ENCODE measurements at places on chromosomes 4 and X.

- DNase-seq = no peak
Observed at GRCh38 chr4:4491396-4491893, 50.4 kb downstream of the STX18 start.

GRCh38 chr4:120105472-120105871, 38.8 kb upstream of the MAD2L1 start:
- no peak for DNase-seq

GRCh38 chrX:72395237-72395636, 89.5 kb upstream of the CITED1 start:
- DNase-seq = no peak

DNA sequence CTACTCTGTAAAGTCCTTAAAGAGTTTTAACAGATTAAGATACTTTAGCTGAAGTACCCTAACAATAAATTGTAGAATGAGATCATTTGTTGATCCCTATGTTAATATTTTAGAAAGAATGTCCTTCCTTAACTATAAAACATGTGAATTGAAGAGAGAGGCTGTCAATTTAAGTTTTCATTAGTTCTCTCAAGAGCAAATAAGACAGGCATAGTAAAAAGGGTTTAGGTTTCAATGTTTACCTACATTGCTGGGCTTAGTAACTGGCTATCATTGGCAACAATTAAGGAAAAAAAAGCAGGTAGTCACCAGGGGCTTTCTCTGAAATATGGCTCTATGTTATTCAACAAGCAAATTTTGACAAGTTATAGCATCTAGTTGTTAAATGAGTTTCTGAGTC, 91.5 kb downstream of the ATRX start:
- DNase-seq = no peak

GRCh38 chr4:182764642-182765041, 152.5 kb downstream of the DCTD start:
- no peak for DNase-seq

- DNase-seq = no peak
Observed at GRCh38 chr4:185849664-185850550, 37.9 kb upstream of the SORBS2 start.

GRCh38 chr4:95155759-95156451, 392.9 kb downstream of the UNC5C start:
- no peak for DNase-seq

DNA sequence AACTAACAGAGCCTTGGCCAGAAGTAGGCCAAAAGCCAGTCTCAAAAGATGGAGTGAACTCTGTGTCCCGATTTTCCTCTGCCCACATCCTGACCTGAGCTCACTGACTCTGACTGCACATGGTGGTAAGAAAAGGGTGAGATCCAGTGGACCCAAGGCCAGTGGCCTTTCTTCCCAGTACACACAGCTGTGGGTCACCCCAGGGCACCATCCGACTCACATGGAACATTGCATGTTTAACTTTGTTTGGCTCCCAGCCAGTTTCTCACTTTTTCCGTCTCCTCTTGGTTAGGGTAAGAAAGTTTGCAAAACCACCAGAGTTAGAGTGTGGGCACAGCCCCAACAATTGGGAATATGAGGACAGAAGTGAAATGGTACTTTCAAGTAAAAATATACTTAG, 69.8 kb downstream of the GAB1 start:
- peak; percentile 17 for DNase-seq

DNA sequence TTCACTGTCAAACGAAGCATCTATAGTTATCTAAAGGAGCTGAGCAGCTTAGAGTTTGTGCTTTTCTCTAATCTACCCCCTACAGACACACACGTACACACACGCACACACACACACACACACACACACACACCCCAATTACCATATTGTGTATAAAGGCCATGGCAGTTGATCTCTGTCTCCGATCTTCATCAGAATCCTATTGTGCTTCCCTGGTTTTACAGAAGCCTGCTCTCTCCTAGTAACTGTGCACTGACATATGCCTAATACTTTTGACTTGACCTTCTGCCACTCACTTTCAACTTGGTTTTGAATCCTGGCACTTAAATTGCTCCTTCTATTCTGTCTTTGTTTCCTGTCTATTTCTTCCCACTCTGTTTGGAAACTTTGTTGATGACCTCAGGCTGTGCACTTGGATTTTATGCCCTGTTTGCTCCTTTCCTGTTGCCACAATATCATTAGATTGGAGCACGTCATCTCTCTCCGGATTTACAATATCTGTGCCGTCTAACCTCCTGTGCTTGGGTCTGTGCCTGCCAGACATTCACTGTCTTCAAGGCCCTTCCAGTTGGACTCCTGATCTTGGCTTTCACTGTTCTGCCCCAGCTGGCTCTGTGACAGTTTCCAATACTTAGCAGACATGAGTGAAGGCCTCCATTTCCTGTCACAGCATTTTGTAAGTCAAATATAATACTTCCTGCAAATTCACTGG, 928.1 kb downstream of the FAT4 start:
- DNase-seq = no peak

GRCh38 chr4:81199831-81200230, 15.2 kb downstream of the PRKG2 start:
- DNase-seq = no peak

- no peak for DNase-seq
Observed at GRCh38 chr4:158523990-158524535, 2.4 kb downstream of the RXFP1 start.

- no peak for DNase-seq
Observed at GRCh38 chr4:151678048-151678872, 82.5 kb downstream of the GATB start.

- DNase-seq = no peak
Observed at GRCh38 chr4:184684491-184685189, 35.1 kb downstream of the PRIMPOL start.

DNA sequence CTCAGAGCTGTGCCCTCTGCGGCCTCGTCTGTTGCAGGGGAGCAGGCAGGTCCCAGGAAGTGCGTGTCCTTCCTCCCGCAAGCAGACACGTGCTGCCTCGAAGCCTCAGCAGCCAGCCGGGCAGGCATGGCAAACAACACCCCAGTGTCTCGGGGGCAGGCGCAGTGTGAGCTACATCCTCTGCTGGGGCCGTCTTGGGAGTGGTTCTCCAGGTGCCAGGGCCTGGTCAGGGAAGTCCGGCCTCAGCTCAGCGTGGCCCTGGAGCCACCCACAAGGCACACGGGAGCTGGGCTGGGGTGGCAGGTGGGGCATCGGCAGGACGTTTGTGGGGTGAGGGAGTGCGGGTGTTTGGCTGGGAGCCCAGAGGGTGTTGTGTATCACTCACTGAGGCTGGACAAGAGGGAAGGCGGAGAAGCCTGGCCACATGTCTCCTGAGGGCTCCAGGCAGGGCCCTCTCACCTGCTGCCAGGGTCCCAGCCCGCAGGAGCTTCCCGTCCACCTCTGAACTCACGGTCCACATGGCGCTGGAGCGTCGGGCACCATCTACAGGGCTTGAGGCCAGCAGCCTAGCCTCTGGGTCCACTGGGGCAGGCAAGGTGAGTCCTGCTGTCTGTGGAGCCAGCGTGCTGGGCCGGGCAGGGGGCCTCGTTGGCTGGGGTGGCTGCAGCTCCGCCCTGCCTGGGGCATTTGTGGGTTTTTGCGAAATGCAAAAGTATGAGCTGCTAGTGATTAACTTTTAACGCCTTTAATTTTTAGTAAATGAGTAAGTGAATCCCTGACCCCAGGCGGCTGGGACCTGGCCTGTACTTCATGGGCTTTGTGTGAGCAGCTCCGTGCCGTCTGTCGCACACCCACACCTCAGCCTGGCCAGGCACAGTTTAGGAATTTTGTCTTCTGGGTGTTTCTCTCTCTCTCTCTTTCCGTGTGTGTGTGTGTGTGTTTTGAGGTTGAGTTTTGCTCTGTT, 17.3 kb upstream of the UVSSA start:
- DNase-seq = no peak

- DNase-seq = no peak
Observed at GRCh38 chr4:124318292-124318691, 394.2 kb downstream of the ANKRD50 start.

DNA sequence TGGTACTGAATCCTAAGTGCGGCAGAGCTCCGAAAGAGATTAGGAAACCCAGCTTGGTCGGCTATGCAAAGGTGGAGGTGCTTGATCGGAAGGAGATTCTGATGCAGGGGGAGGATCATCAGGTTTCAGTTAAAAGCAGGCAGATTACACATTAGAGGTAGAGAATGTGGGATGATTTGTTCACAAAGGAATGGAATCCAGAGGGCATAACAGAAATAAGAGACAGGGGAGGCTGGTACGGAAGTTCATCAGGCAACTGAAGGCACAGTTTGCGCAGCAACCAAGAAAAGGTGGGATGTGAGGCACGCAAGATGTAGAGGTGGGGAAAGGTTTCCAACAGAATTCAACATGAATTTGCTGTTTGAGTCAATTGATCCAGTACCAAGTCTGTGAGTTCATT, 424 bp upstream of the ZNF330 start:
- no peak for DNase-seq

DNA sequence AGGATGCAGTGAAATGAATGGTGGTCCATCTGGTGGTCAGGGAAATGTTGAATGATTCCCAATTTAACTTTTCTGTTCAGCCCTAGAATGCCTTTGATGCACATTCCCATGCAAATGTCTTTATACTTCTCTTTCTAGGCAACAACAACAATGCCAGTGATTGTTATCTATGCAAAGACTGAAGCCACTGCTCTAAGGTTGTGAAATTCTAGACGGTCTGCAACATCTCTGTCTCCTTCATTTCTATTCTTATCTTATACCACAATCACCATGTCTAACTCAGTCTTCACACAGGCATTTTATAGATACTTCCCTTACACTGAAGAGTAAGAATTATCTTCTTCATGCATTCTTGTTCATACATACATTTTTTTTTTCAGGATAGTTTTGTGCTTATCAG, 84.5 kb downstream of the HPGD start:
- DNase-seq = no peak

DNA sequence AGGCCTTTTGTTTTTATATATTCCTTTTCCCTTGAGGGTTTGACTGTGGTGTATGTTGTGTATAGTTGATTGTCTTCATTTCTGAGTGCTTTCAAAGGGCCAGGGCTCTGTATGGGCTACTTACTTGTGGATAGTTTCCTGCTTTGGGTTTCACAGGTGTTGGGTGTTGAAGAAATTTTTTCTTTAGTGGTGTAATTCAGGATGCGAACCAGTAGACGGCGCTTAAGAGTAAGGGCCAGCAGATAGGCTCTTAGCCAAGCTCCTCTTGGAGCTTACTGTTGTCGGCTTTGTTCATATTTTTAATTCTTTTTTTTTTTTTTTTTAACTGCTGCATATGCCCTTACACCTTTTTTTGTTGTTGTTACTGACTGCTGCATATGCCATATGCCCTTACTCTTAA, 276.3 kb upstream of the GALNT7 start:
- DNase-seq = no peak

- DNase-seq = no peak
Observed at GRCh38 chrX:1009771-1010170, 202.7 kb downstream of the CRLF2 start.

GRCh38 chr4:8599657-8600056, 7.1 kb downstream of the CPZ start:
- DNase-seq = no peak

GRCh38 chrX:13144927-13145655, 100.7 kb upstream of the FAM9C start:
- no peak for DNase-seq

DNA sequence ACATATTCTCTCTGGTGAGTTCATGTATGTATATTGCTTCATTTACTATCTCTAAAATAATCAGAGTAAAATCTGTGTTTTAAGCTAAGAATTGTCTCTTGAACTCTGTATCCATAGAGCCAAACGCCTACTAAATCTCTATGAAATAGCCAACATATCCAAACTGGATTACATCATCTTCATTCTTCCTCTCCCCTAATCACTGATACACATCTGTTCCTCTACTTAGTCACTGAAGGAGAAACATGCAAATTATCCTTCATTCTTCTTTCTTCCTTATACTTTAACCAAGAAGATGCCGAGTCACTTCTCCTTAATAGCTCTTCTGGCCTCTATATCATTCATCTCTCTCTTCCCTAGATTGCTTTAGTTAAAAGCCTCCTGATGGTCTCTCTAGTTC, 630.4 kb upstream of the FTHL17 start:
- DNase-seq = no peak

- DNase-seq = no peak
Observed at GRCh38 chr4:156571146-156571545, 400.5 kb downstream of the PDGFC start.

- DNase-seq = no peak
Observed at GRCh38 chrX:14243823-14244222, 214.1 kb upstream of the GEMIN8 start.

- DNase-seq = no peak
Observed at GRCh38 chr4:52933738-52934137, 71.6 kb downstream of the RASL11B start.

DNA sequence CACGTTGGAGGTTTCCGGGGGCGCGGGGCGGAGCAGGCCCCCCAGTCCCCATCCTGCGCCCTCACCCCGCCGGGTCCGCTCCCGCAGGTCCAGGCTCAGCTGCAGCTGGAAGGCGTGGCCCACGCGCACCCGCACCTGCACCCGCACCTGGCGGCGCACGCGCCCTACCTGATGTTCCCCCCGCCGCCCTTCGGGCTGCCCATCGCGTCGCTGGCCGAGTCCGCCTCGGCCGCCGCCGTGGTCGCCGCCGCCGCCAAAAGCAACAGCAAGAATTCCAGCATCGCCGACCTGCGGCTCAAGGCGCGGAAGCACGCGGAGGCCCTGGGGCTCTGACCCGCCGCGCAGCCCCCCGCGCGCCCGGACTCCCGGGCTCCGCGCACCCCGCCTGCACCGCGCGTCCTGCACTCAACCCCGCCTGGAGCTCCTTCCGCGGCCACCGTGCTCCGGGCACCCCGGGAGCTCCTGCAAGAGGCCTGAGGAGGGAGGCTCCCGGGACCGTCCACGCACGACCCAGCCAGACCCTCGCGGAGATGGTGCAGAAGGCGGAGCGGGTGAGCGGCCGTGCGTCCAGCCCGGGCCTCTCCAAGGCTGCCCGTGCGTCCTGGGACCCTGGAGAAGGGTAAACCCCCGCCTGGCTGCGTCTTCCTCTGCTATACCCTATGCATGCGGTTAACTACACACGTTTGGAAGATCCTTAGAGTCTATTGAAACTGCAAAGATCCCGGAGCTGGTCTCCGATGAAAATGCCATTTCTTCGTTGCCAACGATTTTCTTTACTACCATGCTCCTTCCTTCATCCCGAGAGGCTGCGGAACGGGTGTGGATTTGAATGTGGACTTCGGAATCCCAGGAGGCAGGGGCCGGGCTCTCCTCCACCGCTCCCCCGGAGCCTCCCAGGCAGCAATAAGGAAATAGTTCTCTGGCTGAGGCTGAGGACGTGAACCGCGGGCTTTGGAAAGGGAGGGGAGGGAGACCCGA, 14.0 kb downstream of the SHOX start:
- no peak for DNase-seq

GRCh38 chr4:163353054-163353453, 9.4 kb downstream of the NPY5R start:
- no peak for DNase-seq

GRCh38 chrX:41329101-41329500, 4.9 kb upstream of the DDX3X start:
- no peak for DNase-seq

- no peak for DNase-seq
Observed at GRCh38 chr4:3437998-3438846, 3.5 kb upstream of the HGFAC start.

DNA sequence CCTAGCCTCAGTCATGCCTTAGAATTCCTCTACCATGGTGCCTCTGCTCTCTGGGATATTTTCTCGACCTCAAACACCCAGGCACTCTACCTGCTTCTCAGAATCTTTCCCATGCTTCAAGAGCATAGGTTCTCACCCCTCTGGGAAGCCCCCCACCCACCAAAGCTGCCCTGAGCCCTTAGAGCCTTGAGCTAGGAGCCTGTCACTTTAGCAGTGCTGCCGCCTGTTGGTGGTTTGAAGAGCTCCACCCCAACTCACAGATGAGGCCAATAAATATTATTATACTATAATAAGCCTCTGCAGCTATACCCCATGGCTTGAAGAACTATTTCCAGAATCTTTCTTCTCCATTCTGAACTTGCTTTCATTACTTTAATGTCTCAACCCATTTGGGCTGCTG, 109.7 kb downstream of the RTL5 start:
- DNase-seq = no peak
